Osteoblast (primary cell): ENCODE measurements at places on chromosomes 5 and 9. TPM values are rescaled to one million over a fixed set of nuclear protein-coding genes. Genes with fewer than 3 reads are reported as not detected.

The NUTM2F gene
- total RNA-seq = not detected in 2 replicates

The NAIF1 gene
- total RNA-seq = 10.1 and 10.6 TPM in 2 replicates

DNA sequence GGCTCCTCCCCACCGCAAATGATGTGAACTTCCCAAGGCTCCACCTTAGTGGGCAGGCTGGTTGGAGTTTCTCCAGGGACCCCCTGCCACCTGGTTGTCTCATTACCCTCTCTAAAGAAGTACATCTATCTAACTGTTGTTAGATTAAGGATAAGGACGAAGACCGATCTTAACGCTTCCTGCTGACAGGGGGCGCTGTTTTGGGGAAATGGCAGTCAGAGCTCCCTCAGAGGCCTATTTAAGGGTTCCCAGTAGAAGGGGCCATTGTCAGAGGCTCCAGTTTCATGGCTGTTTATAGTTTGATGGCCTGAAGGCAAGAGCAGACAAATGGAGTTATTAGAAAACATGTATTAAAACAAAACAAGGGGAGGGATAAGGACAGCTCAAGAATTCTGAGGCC is 100.1 kb downstream of the SPEF2 start:
- DNase-seq = no peak

- peak; percentile 21 for DNase-seq
These were observed 289.4 kb upstream of the DAB2 start for GRCh38 chr5:39714036-39714698.

DNA sequence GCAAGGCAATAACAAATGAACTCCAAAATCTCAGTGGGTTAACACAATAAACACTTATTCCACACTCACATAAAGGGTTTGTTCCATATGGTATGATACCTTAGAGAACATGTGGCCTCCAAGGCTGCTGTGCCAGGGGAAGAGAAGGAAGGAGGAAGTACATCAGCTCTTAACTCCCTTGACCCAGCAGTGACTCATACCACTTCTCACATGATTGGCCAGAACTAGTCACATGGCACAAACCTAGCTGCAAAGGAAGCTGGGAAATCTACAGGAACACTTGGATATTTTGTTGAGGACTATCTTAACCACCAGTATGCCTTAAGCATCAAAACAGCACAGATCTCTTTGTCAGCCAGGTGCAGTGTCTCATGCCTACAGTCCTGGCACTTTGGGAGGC is 99.3 kb downstream of the SLIT3 start:
- no peak for DNase-seq

DNA sequence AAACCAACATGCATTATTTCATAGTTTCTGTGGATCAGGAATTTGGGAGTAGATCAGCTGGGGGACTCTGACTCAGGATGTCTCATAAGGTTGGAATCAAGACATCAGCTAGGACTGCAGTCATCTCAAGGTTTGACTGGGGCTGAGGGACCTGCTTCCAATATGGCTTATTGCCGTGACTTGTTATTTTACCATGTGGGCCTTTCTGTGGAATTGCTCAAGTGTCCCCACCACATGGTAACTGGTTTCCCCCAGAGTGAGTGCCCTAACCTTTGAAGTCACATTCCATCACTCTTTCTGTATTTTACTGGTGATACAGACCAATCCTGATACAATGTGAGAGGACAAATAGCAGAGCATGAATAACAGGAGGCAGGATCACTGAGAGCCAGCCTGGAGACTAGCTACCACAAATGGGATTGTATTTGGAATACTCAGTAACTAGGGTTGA is 70.2 kb upstream of the ELL2 start:
- DNase-seq = peak; percentile 18

DNA sequence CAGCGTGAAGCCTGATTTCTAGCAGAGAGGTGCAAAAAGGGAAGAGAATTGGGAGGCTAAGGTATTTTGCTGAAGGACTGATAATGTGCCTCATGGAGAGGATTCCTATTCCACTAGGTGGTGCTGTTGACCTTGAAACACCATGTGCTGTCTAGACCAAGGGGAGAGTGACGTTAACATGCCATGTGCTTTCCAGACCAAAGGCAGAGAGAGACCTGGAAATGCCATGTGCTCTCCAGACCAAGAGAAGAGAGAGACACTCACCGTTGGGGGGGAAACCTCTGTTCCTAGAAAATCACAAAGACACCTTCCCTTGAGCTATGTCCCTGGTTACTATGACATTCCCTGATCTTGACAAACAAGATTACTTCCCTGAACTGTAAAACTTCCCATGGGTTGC is 286.0 kb upstream of the TUSC1 start:
- DNase-seq = no peak

- DNase-seq = no peak
These were observed 150.4 kb upstream of the ERCC6L2 start for GRCh38 chr9:95725045-95725444.

- DNase-seq = no peak
These were observed 169.7 kb downstream of the NPR3 start for GRCh38 chr5:32880796-32881195.
